ENCODE measurements at places on chromosomes 5 and 9. TPM values are rescaled to one million over a fixed set of nuclear protein-coding genes. Genes with fewer than 3 reads are reported as not detected.

DNA sequence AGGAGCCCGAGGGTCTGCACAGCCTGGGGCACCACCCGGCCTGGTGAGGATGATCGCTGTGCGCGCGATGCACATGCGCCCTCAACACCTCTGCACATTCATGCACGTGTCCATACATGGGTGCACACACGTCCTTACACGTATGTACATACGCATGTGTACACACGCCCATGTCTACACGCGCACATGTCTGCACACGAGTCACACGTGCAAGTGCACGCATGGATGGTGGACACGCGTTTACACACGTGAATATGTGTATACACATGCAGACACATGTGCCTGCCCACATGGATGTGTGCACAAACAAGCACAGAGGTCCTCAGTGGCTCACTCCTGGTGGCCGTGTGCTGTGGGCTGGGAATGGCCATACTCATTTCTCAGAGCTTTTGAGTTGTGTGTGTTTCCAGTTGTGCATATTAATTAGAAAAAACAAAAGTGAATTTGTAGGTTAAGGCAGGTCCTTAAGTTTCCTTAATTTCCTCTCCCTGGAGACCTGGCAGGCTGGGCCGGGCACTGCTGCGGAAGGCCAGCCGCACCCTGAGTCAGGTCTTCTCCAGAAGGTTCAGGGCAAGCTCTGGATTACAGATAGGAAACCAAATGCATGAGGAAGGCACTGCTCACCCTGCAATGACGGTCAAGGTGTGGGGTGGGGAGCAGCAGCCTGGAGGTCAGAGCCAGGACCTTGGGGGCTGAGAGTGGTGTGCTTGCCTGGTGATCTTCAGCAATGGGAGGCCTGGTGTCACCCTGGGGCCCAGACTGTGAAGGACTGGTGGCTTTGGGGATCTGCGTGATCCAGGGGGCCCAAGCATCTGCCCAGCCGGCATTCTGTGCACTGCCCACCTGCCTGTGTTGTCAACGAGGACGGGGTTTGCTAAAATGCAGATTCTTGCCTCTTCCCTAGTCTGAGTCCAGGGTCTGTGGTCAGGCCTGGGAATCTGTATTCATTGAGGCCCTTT, 1.3 kb upstream of the RNU6ATAC start:
- H3K27ac ChIP-seq: no peak overlapping the region
- H3K36me3 ChIP-seq: no peaks in the 10 kb centered on the region
- H3K4me1 ChIP-seq: no peaks in the 10 kb centered on the region
- no peaks in the 10 kb centered on the region for H3K27me3 ChIP-seq
- no peak for DNase-seq
- no peak overlapping the region for H3K4me3 ChIP-seq

DNA sequence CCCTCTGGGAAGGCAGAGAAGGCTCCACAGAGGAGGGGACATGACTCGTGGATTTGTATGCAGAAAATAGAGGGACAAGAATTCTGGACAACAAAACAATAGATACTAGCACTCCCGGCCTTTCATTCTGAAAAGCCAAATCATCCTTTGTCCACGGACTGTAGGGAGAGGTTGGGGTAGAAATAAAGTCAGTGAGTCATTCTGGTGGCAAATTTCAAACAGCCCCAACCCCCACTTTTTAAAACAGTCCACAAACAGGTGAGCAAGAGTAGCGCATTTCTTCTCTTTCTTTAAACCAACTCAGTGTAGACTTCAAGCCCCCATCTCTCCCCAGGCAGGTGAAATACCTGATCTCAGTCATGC, 56.1 kb downstream of the PTPDC1 start:
- H3K4me3 ChIP-seq: no peak overlapping the region
- no peaks in the 10 kb centered on the region for H3K27me3 ChIP-seq
- H3K4me1 ChIP-seq: no peaks in the 10 kb centered on the region
- DNase-seq: no peak
- H3K36me3 ChIP-seq: no peaks in the 10 kb centered on the region

DNA sequence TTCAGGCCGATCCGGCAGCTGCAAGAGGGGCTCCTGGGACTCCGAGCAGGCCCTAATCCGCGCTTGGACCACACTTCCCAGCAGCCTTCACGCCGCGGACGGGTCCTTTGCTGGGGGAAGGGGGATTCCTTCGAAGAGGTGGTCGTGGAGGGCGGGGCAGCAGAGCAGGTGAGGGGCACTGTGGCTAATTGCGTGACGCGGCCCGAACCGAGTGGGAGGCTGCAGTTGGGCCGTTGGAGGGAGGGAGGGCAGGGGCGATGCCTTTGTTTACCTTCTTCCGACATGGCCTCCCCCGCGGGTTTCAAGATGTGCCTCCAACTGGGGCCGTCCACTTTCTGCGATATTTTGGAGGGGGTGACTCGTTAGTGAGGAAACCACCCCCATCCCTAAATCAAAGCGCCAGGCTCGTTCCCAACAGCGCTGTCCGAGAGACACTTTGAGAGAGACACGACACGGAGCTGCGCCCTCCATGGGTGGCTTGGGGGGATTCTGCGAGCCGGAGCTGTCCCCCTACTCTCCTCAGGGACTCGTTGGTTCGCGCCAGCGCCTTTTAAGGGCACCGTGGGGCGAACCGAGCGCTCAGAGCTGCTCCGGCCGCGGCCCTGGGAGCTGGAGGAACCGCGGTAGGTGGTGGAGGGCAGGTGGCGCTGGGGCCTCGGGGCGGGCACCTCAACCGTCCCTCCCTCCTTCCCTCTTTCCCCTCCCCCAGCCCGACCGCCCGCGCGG, at the start of gene FAM53C:
Gene FAM53C (plus strand): TSS at position 582 of the 726 bp plus-strand sequence. CDS start 3,070 bp downstream, outside the sequence.
- peak within 1 kb of the TSS; percentile 79 for H3K4me3 ChIP-seq
- H3K36me3 ChIP-seq: no peaks in the 10 kb centered on the region
- DNase-seq: peak; percentile 58

The DMGDH gene
- 3.1 TPM for total RNA-seq

The SPINK4 gene
- total RNA-seq: not detected

The STPG3 gene
- not detected for total RNA-seq

The FABP6 gene
- total RNA-seq: not detected
